NT2/D1 (cell line): ENCODE measurements at places on chromosomes 2 and 18.

DNA sequence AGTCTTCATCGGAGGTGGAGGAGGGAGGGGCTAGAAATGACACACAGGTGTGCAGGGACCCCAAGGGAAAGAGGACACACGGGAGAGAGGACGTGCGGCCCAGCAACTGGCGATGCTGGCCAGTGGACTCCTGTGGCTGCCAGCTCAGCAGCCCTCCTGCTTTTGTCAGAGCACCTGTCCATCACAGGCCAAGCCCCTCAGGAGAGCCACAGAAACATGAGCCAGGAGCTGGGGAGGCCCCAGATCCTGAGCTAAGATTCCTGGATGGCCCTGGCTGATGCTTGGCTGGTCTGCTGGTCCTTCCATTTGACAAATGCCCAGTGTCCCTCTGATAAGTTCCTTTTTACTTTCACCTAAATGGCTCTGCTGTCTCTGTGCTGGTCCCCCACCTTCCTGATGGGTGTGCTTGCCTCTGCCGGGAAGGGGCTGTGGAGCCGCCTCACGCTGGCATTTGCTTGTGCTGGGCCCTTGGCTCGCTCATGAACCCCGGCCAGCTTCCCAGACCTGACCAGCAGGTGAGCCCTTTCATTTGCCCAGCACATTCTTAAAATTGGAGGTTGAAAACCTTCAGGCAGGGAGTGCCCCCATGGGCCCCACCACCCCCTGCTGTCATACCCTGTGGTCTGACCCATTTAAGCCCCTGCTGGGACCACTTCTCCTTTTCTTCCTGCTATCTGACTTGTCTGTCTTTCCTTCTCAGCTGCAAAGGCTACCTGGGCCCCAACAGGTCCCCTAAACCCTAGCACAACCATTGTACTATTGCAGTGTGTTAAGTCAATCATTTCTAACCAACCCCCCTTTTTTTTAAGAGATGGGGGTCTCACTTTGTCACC, 37.3 kb downstream of the CYP27C1 start:
- DNase-seq, result no peak

DNA sequence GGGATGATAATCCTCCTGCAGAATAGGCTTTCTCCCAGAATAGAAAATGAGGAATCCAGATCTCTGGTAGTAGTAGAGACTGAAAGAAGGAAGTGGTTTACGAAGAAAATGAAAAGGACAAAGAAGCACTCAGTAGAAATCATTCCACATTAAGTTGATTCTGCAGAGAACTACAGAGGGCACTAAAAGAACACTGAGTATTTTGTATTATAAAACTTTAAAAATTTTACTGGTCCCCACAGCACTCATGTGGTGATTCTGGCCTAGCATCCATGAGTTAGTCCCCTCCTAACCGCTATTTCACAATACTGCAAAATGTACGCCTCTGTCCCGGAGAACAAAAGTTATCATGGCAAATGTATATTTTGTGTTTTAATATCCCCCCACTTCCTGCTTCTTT, 42.9 kb upstream of the SLC35F5 start:
- no peak for DNase-seq

DNA sequence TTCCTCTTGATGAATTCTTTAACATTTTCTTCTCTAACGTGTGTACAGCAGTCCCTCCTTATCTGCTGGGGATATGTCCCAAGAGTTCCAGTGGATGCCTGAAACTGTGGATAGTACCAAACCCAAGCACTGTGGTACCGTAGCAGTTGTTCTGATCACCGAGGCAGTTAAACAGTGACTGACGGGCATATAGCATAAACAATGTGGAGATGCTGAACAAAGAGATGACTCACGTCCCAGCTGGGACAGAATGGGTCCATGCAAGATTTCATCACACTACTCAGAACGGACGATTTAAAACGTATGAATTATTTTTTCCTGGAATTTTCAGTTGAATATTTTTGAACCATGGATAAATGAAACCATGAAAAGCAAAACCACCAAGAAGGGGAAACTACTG, 54.5 kb upstream of the SPAG16 start:
- DNase-seq, result no peak

DNA sequence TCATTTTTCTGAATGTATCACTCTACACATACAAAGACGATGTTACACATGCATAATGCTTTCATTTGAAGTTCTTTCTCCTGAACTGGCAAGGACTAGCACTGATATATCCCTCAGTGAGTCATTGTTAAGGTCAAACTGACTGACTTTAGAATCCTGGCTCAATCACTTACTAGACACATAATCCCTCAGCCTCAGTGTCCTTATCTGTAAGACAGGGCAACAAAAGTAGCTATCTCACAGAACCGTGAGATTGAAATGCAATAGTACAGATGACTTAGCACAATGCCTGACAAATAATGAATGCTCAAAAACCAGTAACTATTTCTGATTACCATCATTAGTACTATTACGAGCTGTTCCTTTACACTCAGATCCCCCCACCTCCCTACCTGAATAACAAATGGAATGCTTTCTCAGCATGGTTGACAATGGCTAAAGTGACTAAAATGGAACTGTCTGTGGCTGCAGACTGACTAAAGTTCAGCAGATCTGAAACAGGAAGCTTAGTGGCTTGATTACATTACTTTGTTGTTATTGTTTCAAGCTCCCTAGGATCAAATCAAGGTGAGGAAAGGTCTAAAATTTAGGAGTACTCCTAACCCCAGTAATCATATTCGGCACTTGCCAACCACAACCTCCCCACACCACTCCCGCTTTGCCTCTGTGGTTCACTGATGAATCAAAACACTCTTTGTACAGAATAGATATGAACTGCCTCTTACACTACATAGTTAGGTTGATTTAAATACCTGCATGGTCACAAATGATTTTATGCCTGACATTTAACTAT, 35.8 kb upstream of the CACNB4 start:
- no peak for DNase-seq

GRCh38 chr2:223442847-223443246, 159.3 kb downstream of the SCG2 start:
- no peak for DNase-seq

DNA sequence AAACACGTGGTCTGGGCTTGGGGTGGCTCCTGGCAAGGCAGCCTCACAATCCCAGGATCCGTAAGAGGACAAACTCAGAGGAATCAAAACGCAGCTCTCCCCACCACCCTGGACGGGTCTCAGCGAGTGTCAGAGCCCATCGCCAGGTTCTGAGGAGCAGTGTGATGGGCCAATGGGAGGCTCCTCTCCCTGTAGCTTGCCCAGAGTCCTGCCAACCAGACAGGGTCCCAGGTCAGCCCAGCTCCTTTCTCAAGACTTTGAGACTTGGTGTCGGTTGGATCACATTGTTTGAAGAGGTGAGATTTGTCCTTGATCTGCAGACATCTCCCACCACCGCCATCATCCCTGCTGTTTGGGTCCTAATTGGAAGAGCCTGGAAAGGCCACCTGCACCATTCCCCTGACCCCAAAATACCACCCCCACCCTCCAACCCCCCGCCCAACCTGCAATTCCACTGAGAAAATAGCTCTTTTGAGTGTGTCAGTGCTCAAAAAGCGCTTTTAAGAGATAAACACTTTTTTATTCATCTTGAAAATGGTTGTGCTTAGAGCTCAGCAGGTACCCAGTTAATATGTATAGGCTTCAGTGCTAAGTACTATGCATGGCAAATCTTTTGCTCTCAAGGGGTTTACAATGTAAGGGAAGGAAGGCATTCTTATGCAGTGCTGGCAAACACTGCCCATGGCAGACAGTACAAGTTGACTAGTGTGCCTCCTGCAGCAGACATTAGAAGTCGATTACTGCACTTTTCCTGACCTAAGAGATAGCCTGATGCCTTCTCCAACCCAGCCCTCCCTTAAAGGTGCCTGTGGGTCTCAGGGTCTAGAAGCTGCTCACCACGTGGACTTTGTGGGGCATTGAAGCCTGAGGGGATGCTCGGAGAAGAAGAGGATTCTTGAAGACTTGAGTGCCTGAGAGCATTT, 50.6 kb downstream of the GLI2 start:
- peak; percentile 90 for DNase-seq

- DNase-seq, result no peak
Measured at GRCh38 chr2:225244933-225245332, 154.6 kb upstream of the NYAP2 start.

- no peak for DNase-seq
Measured at GRCh38 chr2:98532756-98533155, 75.6 kb downstream of the COA5 start.

DNA sequence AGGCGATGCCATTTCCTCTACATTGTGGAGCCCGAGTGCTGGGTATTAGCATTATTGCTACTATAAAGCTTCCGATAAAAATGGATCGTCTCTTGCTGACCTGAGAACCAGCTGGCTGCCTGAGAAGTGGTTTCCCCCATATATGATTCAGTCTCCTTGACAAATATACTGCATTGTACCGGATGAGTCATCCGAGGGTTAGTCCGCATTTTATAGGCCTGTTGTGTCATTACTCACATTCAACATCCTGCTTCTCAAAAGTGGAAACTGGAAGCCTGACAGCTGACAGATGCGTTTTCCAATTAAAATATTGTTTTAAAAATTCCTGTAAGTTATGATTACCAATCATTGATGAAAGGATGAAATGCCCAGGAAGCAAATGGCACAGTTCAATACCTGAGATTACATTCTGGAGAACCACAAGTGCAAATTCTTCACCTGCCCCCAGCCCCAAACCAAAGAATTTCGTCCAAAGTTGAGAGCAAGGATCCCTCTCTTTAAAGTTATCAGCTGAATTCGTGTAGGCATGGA, 65.7 kb downstream of the SPRED2 start:
- DNase-seq, result no peak

DNA sequence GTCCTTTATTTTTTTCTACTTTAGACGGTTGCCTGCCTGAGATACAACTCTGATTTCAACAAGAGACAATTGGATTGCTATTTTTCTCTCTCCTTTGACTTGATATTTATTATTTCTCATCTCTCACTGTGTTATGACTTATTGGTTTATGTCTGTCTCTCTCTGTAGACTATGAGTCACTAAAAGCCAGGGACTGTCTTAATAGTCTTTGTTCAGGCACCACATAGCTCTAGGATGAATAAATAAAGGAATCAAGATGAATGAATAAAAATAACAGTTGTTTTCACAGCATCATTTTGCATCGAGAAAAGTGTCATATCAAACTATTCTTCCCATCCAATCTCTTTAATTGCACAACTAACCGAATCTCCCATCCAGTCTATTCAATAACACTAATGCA, 31.4 kb upstream of the CD28 start:
- no peak for DNase-seq

DNA sequence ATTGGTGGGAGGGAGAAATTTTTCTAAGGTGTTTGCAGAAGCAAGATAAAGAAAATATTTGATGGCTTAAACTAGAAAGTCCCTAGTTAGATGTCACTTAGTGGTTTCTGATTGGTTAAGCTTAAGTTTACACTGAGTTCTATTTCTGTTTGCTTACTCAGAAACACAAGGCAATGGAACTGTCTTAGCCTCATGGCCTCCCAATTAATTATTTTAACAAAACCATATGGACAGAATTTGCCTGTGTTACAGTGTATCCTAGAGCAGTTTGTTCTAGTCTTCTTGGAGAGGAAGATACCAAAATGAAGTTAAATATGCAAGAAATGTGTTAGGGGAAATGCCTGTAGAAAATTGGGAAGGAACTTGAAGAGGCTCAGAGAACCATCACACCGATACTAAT, 4.6 kb upstream of the IMPACT start:
- DNase-seq, result no peak

GRCh38 chr2:80303006-80303908, 1.3 kb downstream of the LRRTM1 start:
- DNase-seq, result no peak

GRCh38 chr2:191050640-191050987, 36.6 kb upstream of the STAT1 start:
- DNase-seq, result no peak

GRCh38 chr18:36411745-36412168, 114.2 kb downstream of the FHOD3 start:
- DNase-seq, result peak; percentile 35

- DNase-seq, result no peak
Measured at GRCh38 chr18:13035249-13035914, 44.2 kb downstream of the CEP192 start.

DNA sequence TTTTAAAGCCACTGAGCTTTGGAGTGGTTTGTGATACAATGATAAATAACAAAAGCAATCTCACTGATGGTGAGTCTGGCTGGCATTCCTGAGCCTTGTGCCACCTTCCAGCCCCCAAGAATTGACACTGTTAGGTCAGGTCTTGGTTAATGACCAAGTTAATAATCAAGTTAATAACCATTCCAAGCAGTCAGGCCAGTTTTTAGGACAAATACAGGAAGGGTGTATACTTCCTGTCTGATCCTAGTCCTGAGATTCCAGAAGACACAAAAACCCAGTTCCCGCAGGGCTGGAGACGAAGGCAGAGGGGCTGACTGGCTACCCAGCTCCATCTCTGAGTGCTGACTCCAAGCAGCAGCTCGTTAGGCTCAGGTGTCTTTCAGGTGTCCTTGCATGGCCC, 74.6 kb upstream of the LAPTM4A start:
- no peak for DNase-seq

- no peak for DNase-seq
Measured at GRCh38 chr2:27033253-27033852, 588 bp downstream of the TMEM214 start.

DNA sequence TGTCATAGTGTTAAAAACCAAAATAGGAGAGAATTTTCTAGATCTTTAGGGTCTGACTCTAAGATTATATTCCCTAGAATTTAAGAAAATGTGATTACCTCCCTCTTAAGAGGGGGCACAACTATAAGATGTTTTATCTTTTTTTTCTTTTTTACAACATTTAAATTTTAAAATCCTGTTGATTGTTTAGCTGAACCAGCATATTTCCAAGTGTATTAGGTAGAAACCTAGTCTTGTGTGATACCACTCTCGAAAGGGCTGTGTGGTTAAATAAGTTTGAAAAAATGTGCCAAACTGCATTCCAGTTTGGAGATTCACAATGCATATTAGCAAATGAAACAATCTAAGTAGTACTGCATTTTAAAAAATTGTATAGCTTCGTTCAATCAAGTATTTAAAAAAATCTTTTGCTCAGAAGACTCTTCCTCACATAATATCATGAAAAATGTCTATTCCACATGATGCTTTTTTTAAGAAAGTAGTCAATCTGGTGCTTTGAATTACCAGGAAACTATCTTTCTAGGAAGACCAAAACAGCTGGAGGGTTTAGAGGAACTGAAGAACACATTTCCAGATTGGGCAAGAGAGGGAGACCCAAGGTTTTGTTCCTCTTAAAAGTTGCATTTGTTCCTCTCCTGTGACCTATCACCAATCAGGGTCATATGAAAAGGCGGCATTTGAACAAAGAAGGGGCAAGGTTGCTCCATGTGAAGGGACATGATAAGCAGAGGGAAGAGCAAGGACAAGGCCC, 98.8 kb downstream of the DPP4 start:
- DNase-seq, result no peak

DNA sequence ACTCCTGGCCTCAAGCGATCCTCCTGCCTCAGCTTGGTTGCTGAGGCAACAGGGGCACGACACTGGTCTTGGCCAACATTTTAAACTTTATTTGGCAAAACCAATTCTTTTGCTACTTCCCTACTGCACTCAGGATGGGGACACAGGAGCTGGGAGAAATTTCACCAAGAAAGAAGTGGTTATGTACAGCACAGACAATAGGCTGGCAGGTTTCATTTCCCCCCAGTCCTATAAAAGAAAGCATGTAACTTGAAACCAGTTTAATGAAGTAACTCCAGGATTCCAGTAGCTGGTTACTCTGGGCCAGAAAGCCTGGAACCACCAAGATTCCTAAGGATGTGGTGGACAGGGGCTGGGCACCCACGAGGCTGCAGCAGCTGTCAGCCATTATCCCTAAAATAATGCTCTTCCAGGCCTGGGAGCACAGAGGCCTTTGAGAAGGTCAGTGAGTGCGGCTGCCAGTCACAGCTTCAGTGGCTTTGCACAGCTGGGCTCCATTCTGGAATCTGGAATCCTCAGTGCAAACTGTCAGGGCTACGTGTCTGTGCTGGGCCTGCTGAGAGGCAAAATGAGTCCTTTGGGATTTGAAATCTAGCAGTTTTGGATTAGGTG, 142.3 kb upstream of the ITGA6 start:
- peak; percentile 40 for DNase-seq
